ENCODE measurements at places on chromosomes 5 and 9.

DNA sequence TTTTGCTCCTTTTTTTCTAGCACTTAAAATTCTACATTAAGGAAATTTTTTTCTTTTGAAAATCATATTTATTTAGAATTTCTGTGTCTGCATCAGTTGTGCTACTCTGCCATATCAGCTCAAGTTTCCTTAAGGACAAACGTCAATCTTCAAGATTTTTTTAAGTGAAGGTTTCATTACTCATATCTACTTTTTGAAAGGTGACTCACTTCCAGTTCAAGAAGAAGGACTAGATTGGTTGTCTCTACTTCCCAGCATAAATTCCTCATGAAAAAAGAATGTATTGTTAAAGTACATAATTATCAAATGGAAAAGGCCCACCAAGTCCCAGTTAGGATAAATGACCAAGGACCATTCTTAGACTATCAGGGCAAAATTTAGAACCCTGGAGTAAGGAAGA is 626.5 kb downstream of the DMRTA1 start:
- no peak for DNase-seq

DNA sequence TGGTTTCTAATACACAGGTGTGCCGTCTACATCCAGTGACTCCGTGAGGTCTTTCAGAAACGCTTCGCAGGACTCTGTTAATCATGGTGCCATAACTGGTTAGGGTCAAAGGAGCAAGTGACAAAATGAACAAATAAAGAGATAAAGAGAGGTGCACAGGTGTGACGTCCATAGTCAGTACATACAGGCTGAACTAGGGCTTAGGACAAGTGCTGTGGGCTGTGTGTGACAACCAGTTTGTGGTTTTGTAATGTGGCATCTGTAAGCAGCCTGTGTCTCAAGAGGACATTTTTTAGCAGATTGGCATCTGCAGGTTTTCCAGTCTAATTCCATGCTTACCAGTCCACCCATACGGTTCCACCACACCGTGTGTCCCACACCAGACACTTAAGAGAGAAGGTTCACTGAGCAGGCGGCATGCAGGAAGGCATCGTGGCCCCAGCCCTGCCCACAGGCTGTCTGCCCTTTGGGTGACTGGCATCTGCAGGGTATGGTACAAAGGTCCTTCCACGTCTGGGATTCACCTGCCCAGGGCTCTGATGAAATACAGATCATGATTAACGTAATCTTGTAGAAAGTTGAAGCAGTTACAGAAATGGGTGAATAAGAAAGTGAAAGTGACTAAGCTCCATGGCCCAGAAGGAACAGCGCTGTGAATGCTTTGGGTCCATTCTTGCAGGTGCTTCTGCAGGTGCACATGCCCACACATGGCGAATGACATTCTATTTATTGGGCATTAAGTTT is 26.9 kb downstream of the SRD5A1 start:
- DNase-seq = peak; percentile 89

DNA sequence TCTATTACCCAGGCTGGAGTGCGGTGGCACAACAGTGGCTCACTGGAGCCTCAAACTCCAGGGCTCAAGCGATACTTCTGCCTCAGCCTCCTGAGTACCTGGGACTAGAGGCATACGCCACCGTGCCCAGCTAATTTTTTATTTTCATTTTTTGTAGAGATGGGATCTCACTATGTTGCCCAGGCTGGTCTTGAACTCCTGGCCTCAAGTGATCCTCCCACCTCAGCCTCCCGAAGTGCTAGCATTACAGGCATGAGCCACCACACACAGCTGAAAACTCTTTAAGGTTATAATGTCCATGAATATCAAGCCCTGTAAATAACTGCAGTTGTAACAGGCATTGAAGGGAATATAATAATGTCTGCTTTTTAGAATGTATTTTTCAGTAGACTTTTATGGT is 271.2 kb downstream of the AOPEP start:
- no peak for DNase-seq

- no peak for DNase-seq
These were observed 28.7 kb upstream of the RARS1 start for GRCh38 chr5:168457542-168457941.

DNA sequence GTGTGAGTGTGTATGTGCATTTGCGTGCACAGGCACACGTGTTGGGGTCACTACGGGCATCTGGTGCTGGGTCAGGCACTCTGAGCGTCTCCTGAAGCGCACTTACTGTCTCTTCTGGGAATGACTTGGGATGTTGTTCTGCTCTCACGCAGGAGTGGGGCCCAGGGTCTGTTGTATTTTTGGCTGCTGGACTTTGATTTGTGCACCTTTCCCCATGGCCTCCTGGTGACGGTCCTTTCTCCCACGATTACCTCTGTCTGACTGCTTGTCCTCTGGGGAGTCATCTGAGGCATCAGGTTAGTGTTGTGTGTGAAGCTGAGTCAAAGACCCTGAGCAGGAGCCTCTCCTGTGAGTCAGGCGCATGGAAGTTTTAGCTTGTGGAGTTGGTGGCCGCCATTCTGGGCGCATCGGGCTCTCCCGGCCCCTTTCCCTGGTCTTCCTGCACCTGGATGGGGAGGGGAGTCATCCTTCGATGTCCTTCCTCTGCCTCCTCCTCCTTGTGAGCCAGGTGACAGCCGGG is 62.1 kb downstream of the RXRA start:
- no peak for DNase-seq

- no peak for DNase-seq
These were observed 76.9 kb downstream of the LHX2 start for GRCh38 chr9:124088476-124088837.

DNA sequence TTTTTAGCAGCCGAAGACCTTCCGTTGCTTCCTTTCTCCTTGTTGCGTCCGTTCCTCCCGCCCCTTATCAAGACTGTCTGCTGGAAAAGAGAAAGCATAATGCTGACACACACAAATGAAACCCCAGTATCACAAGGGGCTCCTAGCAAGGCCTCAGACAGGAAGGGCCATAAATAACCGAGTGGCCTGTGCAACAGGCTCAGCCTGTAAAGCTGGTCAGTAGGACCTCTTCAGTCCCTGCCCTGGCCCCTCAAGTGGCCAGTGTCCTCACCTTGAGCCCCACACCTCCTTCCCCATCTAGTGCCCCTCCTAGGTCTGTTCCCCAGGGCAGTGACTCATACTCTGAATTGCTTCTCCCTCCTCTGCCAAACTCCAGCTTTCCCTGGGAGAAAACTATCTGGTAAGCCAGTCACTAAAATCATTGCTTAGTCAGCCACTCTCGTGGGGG is 174.6 kb upstream of the IL12B start:
- no peak for DNase-seq

- DNase-seq = no peak
These were observed 33.1 kb downstream of the TNPO1 start for GRCh38 chr5:72849546-72849945.

DNA sequence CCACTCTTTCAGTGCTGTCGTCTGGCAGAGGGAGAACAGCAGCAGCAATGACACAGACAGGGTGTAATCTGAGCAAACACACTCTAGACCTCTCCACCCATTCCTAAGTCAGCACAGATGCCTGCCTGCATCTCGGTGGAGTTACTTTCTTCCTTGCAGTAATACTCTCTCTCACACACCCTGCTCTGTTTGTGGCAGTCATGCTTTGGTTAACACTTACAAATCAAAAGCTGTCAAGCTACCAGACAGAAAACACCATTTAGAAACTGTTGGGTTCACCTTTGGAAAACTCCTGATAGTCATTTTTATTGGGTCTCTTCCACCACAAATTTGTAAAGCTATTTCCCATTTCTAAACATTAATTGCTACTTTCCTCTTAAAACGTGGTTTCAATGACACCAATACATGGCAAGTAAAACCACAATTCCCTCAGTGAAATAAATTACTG is 27.3 kb downstream of the LHFPL2 start:
- DNase-seq = no peak

GRCh38 chr5:159564031-159564430 is 233.7 kb upstream of the IL12B start:
- no peak for DNase-seq
